ENCODE measurements at places on chromosomes 6 and 20. TPM values are rescaled to one million over a fixed set of nuclear protein-coding genes. Genes with fewer than 3 reads are reported as not detected.

DNA sequence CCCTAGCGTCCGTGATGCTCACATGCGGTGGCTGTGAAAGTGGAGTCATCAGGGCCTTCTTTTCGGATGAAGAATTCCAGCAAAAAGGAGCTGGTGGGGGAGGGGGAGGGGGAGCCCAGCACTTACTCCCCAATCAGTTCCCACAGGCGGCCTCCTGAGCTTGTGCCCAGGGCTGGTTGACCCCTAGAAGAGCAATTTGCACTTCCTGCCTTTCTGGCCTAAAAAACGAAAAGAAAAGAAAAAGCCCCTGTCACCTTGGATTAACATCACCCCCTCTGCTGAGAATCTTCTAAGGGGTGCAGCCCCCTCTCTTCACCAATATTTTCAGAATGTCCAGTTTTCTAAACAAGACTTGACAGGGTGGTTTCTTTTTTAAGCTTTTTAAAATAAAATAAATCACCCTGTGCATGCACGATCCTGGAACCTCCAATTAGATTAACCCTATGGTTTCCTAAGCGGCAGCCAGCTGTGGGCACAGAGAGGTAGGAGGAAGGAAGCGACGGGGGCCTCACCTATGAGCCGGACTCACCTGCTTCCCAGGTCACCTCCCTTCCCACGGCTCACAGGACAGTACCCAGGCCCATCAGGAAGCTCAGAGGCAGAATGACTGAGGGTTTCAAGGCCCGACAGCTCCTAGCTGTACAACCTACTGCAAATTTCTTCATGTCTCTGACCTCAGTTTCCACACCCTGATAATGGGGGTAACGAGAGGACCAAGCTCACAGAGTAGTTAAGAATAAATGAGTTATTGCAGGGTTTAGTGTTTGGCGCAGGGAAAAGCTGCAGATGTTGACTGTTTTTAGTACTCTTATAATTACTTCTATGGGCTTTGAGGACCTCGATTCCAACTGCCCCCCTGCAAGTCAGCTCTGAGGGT lies 10.5 kb upstream of the TGM2 start:
- no peak overlapping the region for H3K27ac ChIP-seq
- H3K4me1 ChIP-seq, result peaks cover 10% of the 10 kb centered on the region
- no peaks in the 10 kb centered on the region for H3K36me3 ChIP-seq

GRCh38 chr20:12594410-12595088 lies 414.2 kb upstream of the SPTLC3 start:
- H3K27ac ChIP-seq, result no peak overlapping the region
- no peaks in the 10 kb centered on the region for H3K4me1 ChIP-seq
- no peak overlapping the region for H3K4me3 ChIP-seq
- no peak for DNase-seq
- H3K27me3 ChIP-seq, result no peaks in the 10 kb centered on the region

GRCh38 chr6:142833054-142833453 lies 111.9 kb downstream of the HIVEP2 start:
- H3K27me3 ChIP-seq, result no peaks in the 10 kb centered on the region
- no peak overlapping the region for H3K4me3 ChIP-seq
- peak overlapping the region; percentile 85 for H3K27ac ChIP-seq
- peak; percentile 71 for DNase-seq
- H3K4me1 ChIP-seq, result peaks cover 22% of the 10 kb centered on the region
- no peaks in the 10 kb centered on the region for H3K36me3 ChIP-seq

DNA sequence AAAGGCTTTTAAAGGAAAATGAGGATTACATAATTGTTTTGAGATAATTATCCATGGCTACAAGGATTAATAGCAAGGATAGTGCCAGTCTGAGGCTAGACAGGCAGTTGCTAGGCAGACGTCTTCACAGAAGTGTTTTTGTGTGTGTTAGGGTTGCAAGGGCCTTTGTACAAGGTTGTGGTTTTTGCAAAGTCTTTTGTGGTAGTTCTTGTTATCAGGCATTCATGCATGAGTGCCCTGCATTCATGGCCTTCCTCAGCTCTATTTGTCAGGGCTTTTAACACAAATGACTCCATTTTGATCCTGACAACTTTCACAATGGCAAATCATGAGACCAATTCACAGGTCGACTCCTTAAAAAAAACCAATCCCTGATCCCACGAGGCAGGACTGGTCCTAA lies 68.1 kb upstream of the TXNDC5 start:
- no peaks in the 10 kb centered on the region for H3K27me3 ChIP-seq
- DNase-seq, result no peak
- no peaks in the 10 kb centered on the region for H3K36me3 ChIP-seq
- peaks cover 3% of the 10 kb centered on the region for H3K4me1 ChIP-seq
- H3K4me3 ChIP-seq, result no peak overlapping the region
- no peak overlapping the region for H3K27ac ChIP-seq

The C6orf15 gene
- polyA plus RNA-seq, result 0.08 TPM

GRCh38 chr6:168122521-168122920 lies 43.5 kb upstream of the FRMD1 start:
- no peaks in the 10 kb centered on the region for H3K4me1 ChIP-seq
- H3K36me3 ChIP-seq, result no peaks in the 10 kb centered on the region
- no peak overlapping the region for H3K4me3 ChIP-seq
- no peak for DNase-seq

DNA sequence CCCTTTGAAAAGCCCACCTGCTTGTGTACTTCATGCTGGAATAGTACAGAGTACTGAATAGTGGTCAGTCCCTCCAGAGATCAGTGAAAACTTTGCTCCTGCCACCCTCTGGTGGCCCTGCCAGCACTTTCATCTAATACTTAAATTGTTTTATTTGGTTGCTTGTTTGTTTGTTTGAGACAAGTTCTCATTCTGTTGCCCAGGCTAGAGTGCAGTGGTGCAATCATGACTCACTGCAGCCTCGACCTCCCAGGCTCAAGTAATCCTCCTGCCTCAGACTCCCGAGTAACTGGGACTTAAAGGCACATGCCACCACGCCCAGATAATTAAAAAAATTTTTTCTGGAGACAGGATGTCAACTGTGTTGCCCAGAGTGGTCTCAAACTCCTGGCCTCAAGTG lies 9.1 kb downstream of the FAM83D start:
- H3K27ac ChIP-seq, result no peak overlapping the region
- H3K36me3 ChIP-seq, result no peaks in the 10 kb centered on the region
- no peaks in the 10 kb centered on the region for H3K27me3 ChIP-seq

DNA sequence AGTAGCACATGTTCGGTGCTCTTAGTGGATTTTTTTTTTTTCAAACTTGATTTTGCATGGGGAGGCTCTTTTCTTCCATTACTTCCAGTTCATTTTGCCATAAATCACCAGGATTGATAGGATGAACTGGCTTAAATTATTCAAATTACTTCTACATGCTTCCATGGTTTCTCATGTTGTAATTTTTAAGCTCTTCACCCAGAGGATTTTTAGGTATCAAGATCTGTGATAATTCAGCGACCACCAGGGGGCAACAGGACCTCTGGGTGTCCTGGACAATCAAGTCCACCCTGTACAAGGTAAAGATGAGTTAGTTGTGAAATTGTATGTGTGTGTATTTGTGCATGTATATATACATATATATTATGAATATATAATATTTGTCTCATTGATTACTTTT lies 4.2 kb upstream of the EPHA7 start:
- no peaks in the 10 kb centered on the region for H3K36me3 ChIP-seq
- H3K4me1 ChIP-seq, result peaks cover 7% of the 10 kb centered on the region
- peaks cover 21% of the 10 kb centered on the region for H3K27me3 ChIP-seq
- H3K27ac ChIP-seq, result no peak overlapping the region
- DNase-seq, result no peak

- peaks cover 14% of the 10 kb centered on the region for H3K4me1 ChIP-seq
- H3K4me3 ChIP-seq, result no peak overlapping the region
- no peak overlapping the region for H3K27ac ChIP-seq
- peak; percentile 46 for DNase-seq
- no peaks in the 10 kb centered on the region for H3K36me3 ChIP-seq
Measured at GRCh38 chr6:126919947-126920346, 198.5 kb upstream of the RSPO3 start.

GRCh38 chr6:75213732-75214131 lies 7.9 kb upstream of the COL12A1 start:
- no peak for DNase-seq
- no peaks in the 10 kb centered on the region for H3K27me3 ChIP-seq
- H3K27ac ChIP-seq, result no peak overlapping the region
- no peaks in the 10 kb centered on the region for H3K36me3 ChIP-seq
- peaks cover 10% of the 10 kb centered on the region for H3K4me1 ChIP-seq

The APMAP gene
- polyA plus RNA-seq, result 48.9 TPM

DNA sequence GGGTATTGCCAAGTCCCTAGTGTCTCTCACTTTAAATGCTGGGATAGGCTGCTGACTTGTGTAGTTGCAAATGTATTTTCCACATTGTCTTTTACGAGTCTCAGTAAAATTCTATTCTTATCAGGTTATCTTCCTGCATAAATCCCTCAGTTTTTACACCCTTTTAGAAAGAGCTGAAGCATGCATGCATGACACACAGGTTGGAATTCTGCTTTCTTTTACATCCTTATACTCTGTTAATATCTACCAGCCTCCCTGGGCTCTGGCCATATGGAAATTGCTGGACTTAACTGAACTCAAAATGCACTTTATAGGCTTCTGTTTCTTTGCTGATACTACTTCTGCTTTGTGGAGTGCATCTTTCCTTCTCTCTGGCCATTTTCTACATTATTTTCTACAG lies 477.4 kb downstream of the FRK start:
- H3K4me1 ChIP-seq, result no peaks in the 10 kb centered on the region
- DNase-seq, result no peak
- H3K27me3 ChIP-seq, result no peaks in the 10 kb centered on the region
- no peak overlapping the region for H3K27ac ChIP-seq
- H3K36me3 ChIP-seq, result no peaks in the 10 kb centered on the region
- H3K4me3 ChIP-seq, result no peak overlapping the region

The KIF13A gene
- polyA plus RNA-seq, result 96.2 TPM

The ERVFRD-1 gene
- polyA plus RNA-seq, result not detected

- H3K27me3 ChIP-seq, result no peaks in the 10 kb centered on the region
- no peaks in the 10 kb centered on the region for H3K36me3 ChIP-seq
- H3K4me3 ChIP-seq, result no peak overlapping the region
- DNase-seq, result no peak
Measured at GRCh38 chr6:22904431-22904830, 335.1 kb downstream of the HDGFL1 start.

- H3K4me1 ChIP-seq, result peaks cover 2% of the 10 kb centered on the region
- DNase-seq, result no peak
- no peak overlapping the region for H3K4me3 ChIP-seq
- no peaks in the 10 kb centered on the region for H3K27me3 ChIP-seq
Measured at GRCh38 chr6:119764927-119765681, 415.5 kb upstream of the MAN1A1 start.

The TBXT gene
- polyA plus RNA-seq, result not detected

GRCh38 chr6:105981888-105982358 lies 104.2 kb upstream of the PRDM1 start:
- no peaks in the 10 kb centered on the region for H3K27me3 ChIP-seq
- DNase-seq, result no peak
- H3K36me3 ChIP-seq, result no peaks in the 10 kb centered on the region
- H3K4me1 ChIP-seq, result peaks cover 7% of the 10 kb centered on the region
- H3K4me3 ChIP-seq, result no peak overlapping the region

- no peak overlapping the region for H3K27ac ChIP-seq
- no peak for DNase-seq
- H3K4me3 ChIP-seq, result no peak overlapping the region
- no peaks in the 10 kb centered on the region for H3K36me3 ChIP-seq
Measured at GRCh38 chr6:112049026-112049799, 4.7 kb upstream of the CCN6 start.

GRCh38 chr6:127641905-127642304 lies 64.9 kb downstream of the C6orf58 start:
- no peak overlapping the region for H3K27ac ChIP-seq
- H3K36me3 ChIP-seq, result no peaks in the 10 kb centered on the region
- no peaks in the 10 kb centered on the region for H3K4me1 ChIP-seq
- no peak overlapping the region for H3K4me3 ChIP-seq
- DNase-seq, result no peak

The SLC12A5 gene
- not detected for polyA plus RNA-seq

- H3K4me3 ChIP-seq, result no peak overlapping the region
- no peak for DNase-seq
- H3K4me1 ChIP-seq, result peaks cover 40% of the 10 kb centered on the region
- H3K27me3 ChIP-seq, result no peaks in the 10 kb centered on the region
- no peak overlapping the region for H3K27ac ChIP-seq
Measured at GRCh38 chr6:53044071-53044470, 21.1 kb upstream of the FBXO9 start.

GRCh38 chr6:44004625-44005506 lies 122.4 kb downstream of the MRPL14 start:
- DNase-seq, result no peak
- no peak overlapping the region for H3K4me3 ChIP-seq
- peaks cover 21% of the 10 kb centered on the region for H3K27me3 ChIP-seq

Measured in keratinocyte (primary cell).